ENCODE measurements at places on chromosomes 16 and 17.

DNA sequence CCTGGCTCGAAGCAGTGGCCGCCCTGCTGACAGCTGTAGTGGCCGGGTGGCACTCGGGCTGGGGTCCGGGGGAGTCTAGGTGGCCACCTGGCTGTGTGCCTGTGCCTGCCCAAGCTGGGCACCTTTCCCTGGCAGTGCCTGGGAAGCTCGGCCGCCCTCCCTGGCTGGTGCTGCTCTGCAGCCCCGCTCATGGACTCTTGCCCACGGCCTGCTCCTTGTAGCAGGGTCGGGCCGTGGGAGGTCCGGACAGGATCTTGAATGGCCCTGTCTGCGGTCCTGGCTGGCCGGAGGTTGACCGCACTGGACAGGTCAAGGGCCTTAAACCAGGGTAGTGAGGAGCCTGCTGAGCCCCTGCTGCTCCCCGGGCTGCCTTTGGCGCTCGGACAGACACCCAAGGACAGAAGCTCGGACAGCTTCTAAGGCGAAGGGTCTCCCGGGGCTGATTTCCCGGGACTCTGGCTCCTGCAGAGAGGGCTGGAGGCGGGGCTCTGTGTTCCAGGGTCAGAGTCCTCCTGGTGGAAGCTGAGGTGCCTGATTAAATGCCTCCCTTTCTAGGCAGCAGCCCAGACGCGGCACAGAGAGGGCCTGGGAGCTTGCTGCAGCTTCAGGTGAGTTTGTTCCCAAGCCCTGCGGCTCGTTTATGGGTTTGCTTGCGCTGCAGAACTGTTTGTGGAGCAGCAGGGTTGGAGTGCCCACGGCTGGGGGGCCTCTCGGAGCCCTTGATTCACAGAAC lies 6.0 kb downstream of the CAPN15 start:
- H3K4me3 ChIP-seq = peak overlapping the region; percentile 50
- H3K27ac ChIP-seq = peak overlapping the region; percentile 95
- no peaks in the 10 kb centered on the region for H3K27me3 ChIP-seq
- H3K36me3 ChIP-seq = peaks cover 74% of the 10 kb centered on the region
- peak; percentile 91 for DNase-seq

- H3K36me3 ChIP-seq = peaks cover 5% of the 10 kb centered on the region
- peak overlapping the region; percentile 82 for H3K4me3 ChIP-seq
- H3K27ac ChIP-seq = peak overlapping the region; percentile 93
- DNase-seq = peak; percentile 51
- H3K27me3 ChIP-seq = no peaks in the 10 kb centered on the region
These were observed 310.0 kb downstream of the SEC14L1 start for GRCh38 chr17:77450742-77451244.

DNA sequence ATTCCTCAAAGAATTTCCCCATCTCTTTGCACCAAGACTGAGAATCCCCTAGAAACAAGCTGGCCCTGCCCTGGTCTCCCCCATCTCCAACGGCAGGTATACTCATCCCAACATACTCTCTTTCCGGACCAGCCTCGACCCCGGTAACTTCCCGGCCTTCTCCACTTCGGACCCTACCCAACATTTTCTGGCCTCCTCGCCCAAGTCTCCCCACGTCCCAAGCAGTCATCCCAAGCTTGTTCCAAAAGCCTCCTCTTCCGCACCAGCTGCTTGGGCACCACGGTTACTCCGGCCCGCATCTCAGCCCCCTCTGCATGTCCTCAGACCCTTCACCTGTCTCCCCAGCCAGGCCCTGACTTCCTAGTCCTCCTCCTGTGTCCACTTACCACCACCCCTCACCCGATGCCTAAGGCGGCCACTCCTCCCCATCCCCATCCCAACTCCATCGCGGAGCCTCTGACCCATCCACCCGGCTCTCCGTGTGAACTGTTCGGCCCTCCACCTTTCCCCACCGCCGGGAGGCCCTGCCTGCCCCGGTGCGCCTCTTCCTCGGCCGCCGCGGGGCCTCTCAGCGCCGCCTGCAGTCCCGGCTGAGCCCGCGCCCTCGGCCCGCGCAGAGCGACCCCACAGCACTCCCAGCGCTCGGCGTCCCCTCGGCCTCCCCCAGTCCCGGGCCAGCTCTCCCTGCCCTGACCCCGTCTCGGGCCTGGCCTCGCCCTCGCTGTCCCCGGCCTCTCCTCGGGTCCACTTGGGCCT lies 994 bp downstream of the PITPNA start:
- H3K4me3 ChIP-seq = peak overlapping the region; percentile 78
- H3K27me3 ChIP-seq = no peaks in the 10 kb centered on the region
- H3K4me1 ChIP-seq = peaks cover 3% of the 10 kb centered on the region
- H3K36me3 ChIP-seq = no peaks in the 10 kb centered on the region

GRCh38 chr17:45906237-45906636 lies 11.9 kb downstream of the MAPT start:
- no peaks in the 10 kb centered on the region for H3K36me3 ChIP-seq
- no peaks in the 10 kb centered on the region for H3K4me1 ChIP-seq
- H3K27me3 ChIP-seq = peaks cover 2% of the 10 kb centered on the region
- H3K27ac ChIP-seq = no peak overlapping the region
- no peak overlapping the region for H3K4me3 ChIP-seq

GRCh38 chr16:23132775-23133463 lies 16.3 kb downstream of the USP31 start:
- H3K4me1 ChIP-seq = no peaks in the 10 kb centered on the region
- H3K4me3 ChIP-seq = no peak overlapping the region
- no peaks in the 10 kb centered on the region for H3K36me3 ChIP-seq
- no peak for DNase-seq
- H3K27me3 ChIP-seq = no peaks in the 10 kb centered on the region
- H3K27ac ChIP-seq = peak overlapping the region; percentile 65

- no peaks in the 10 kb centered on the region for H3K27me3 ChIP-seq
- peak; percentile 95 for DNase-seq
- peak overlapping the region; percentile 39 for H3K27ac ChIP-seq
- peaks cover 3% of the 10 kb centered on the region for H3K4me1 ChIP-seq
- no peak overlapping the region for H3K4me3 ChIP-seq
These were observed 12.2 kb downstream of the PPL start for GRCh38 chr16:4924593-4925292.

DNA sequence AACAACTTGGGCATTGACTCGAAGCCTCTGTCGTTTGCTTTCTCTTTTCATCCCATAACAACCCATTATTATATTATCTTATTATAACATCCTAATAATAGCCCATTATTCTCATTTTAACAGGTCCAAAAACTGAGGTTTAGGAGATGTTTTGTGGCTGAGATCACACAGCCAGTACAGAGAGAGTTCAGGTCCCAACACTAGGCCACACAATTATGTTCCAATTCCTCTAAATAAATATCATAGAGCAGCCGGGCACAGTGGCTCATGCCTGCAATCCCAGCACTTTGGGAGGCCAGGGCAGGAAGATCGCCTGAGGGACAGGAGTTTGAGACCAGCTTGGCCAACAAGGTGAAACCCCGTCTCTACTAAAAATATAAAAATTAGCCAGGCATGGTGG lies 40.3 kb upstream of the KIFC3 start:
- H3K4me1 ChIP-seq = no peaks in the 10 kb centered on the region
- DNase-seq = no peak
- H3K27ac ChIP-seq = no peak overlapping the region
- H3K36me3 ChIP-seq = no peaks in the 10 kb centered on the region
- H3K27me3 ChIP-seq = no peaks in the 10 kb centered on the region
- H3K4me3 ChIP-seq = no peak overlapping the region

DNA sequence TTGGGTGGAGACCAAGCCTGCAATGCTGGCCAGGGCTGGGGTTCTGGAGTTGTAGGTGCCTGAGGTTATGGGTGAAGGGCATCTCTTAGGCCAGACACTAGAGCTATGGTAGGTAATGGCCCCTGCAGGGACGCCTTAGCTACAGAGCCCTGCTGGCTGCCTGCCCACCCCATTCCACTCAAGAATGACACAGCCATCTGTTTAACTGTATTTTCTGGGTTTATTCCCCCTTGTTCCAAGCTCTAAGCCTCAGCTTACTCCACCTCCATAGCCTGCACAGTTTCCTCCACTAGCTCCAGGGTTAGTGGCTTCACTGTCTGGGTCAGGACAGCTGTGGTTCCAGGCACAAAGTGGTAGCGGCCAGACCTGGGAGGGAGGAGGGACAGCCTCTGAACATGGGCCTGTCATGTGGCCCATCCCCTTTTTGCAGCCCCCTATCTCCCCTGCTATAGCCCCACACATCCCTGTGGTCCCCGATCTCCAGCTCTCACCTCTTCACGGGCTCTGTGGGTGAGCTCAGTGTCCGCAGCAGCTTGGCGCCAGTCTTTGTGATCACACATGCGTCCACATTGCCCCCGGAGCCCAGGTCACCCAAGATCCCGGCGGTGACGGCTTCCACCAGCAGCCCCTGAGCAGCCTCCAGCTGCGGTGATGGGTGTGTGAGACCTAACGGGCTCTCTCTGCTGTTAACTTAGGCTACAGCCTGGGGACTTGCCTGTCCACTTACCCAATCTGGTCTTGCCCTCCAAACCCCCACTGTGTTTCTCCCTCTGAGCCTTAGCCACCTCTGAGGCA lies 2.1 kb downstream of the PSMB10 start:
- H3K27ac ChIP-seq = no peak overlapping the region
- H3K27me3 ChIP-seq = no peaks in the 10 kb centered on the region
- H3K4me3 ChIP-seq = no peak overlapping the region
- DNase-seq = no peak
- H3K36me3 ChIP-seq = peaks cover 69% of the 10 kb centered on the region
- H3K4me1 ChIP-seq = peaks cover 19% of the 10 kb centered on the region

DNA sequence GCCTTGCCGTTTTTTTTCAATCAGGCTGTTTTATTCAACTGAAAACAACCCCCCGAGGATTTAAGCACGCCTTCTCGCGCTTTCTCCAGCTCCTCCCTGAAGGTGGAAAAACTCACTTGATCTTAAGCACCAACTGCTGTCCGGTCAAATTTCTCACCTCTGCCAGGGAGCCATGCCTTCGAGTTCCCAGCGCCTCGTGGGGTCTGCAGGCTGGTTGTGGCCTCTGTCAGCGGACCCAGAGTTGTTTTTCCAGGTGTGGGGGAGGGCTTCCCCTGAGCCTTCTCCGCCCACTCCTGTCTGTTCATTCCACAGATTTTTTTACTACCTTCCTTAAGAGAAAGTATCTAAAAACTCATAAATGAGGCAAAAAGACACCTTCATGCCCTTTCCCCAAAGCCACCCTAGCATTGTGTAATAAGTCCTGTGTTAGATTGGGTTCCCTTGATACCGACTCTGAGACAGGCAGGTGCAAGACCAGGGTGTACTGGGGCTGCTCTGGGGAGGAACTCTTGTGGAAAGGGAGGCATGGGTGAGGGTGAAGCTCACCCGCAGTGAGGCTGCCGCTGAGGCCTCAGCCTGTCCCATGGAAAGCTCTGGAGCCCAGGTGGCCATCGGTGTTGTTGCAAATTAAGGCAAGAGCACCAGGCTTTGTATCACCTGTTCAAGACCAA lies 101.6 kb downstream of the AXIN2 start:
- DNase-seq = no peak
- H3K36me3 ChIP-seq = no peaks in the 10 kb centered on the region
- H3K27me3 ChIP-seq = no peaks in the 10 kb centered on the region
- H3K4me1 ChIP-seq = no peaks in the 10 kb centered on the region
- H3K4me3 ChIP-seq = no peak overlapping the region

DNA sequence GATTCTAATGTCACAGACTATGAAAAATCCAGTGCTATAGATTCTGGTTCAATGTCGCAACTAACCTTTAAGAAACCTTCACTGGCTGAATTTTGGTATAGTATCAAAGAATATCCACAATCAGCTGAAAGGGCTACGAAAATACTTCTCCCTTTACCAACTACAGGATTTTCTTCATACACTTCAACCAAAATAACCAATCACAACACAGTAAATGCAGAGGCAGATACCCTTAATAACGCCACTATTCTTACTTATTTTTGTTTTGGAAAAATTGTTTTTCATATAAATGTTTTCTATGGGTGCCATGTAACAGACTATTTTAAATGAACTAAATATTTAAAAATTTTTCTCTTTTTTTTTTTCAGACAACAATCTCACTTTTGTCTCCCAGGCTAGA lies 48.9 kb upstream of the TRAP1 start:
- H3K36me3 ChIP-seq = peaks cover 22% of the 10 kb centered on the region
- H3K27me3 ChIP-seq = no peaks in the 10 kb centered on the region
- no peak overlapping the region for H3K4me3 ChIP-seq
- DNase-seq = no peak

GRCh38 chr16:85181739-85182129 lies 69.5 kb upstream of the CIBAR2 start:
- no peak overlapping the region for H3K27ac ChIP-seq
- H3K27me3 ChIP-seq = no peaks in the 10 kb centered on the region
- no peaks in the 10 kb centered on the region for H3K36me3 ChIP-seq
- H3K4me3 ChIP-seq = no peak overlapping the region
- H3K4me1 ChIP-seq = peaks cover 13% of the 10 kb centered on the region
- peak; percentile 45 for DNase-seq

DNA sequence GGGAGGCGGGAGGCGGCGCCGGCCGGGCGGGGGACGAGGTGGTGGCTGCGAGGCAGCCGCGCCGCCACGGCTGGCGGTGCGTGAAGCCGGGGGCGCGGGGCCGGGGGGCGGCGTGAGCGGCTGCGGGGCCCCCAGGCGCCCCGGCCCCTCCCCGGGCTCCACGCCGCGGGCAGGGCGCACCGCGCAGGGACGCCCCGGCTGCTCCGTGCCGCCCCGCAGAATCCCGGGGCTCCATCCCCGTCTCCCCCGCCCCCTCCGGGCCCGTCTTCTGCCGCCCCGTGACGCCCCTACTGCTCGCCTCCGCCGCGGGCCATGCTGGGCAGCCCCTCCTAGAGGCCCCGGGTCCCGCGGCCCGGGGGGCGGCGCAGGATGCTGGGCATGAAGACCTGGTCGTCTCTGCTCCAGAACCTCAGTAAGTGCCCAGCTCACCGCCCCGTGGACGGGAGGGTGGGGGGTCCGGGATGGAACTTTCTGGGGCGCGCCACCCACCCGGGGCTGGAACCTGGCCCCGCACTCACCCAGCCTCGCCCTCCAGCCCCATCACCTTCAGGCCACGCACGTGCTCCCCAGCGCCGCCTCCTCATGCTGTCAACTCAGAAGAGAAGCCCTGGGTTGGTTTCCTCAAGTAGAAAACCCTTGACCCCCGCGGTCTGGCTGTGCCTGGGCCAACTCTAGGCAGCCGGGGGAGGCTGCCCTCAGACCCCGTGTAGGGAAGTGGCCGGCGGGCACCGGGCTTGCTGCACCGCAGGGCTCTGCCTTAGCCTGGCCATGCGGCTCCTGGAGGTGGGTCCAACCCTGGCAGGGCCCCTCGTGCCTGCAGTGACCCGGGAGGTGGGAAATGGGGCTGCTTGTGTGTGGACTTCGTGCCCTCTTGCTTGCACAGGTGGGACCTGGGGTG lies 150.2 kb upstream of the GSE1 start:
- no peak overlapping the region for H3K27ac ChIP-seq
- peaks cover 5% of the 10 kb centered on the region for H3K27me3 ChIP-seq
- peaks cover 45% of the 10 kb centered on the region for H3K36me3 ChIP-seq

GRCh38 chr17:35587074-35587961 lies at the start of gene AP2B1:
Gene AP2B1 (plus strand): TSS chr17:35587322. CDS start chr17:35594031, 6,709 bp downstream.
- peak; percentile 93 for DNase-seq
- H3K4me3 ChIP-seq = peak within 1 kb of the TSS; percentile 83
- H3K36me3 ChIP-seq = no peaks in the 10 kb centered on the region
- no peaks in the 10 kb centered on the region for H3K4me1 ChIP-seq

- no peaks in the 10 kb centered on the region for H3K27me3 ChIP-seq
- peak; percentile 86 for DNase-seq
- peaks cover 3% of the 10 kb centered on the region for H3K4me1 ChIP-seq
- no peak overlapping the region for H3K4me3 ChIP-seq
- no peaks in the 10 kb centered on the region for H3K36me3 ChIP-seq
These were observed 408.7 kb downstream of the SLC39A11 start for GRCh38 chr17:72683506-72684404.

- H3K27ac ChIP-seq = peak overlapping the region; percentile 81
- H3K27me3 ChIP-seq = no peaks in the 10 kb centered on the region
- H3K36me3 ChIP-seq = peaks cover 3% of the 10 kb centered on the region
- peaks cover 34% of the 10 kb centered on the region for H3K4me1 ChIP-seq
- DNase-seq = peak; percentile 65
These were observed 75.5 kb downstream of the GPRC5B start for GRCh38 chr16:19809121-19809635.

GRCh38 chr16:75250089-75250808 lies 1.2 kb downstream of the BCAR1 start:
- peak; percentile 61 for DNase-seq
- H3K27me3 ChIP-seq = no peaks in the 10 kb centered on the region
- peak overlapping the region; percentile 76 for H3K4me3 ChIP-seq
- H3K27ac ChIP-seq = peak overlapping the region; percentile 94
